ENCODE measurements at places on chromosomes 7 and 10.

DNA sequence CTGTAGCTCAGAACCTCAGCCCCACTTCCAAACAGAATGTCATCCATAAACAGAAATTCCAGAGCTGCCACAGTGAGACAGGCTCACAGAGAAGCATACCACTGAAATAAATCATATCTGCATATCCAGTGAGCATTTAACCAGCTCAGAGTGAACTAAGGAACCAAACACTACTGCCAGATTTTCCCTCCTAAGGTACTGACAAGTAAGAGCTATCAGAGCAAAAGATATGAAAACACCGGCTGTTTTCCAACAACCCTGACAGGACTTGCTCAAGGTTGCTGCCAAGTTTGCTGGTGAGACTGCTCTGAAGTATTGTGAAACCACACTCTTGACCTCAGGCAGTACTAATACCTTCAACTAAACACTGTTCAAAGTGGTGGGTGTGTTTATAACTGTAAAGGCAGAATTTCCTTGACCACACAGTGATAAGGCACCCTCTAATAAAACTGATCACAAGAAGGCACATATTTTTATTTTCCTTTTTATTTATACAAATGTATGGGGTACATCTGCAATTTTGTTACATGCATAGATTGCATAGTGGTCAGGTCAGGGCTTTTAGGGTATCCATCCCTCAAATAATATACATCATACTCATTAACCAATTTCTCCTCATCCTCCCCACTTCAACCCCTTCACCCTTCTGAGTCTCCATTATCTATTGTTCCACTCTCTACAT lies 18.3 kb downstream of the SGMS1 start:
- H3K27me3 ChIP-seq, result no peaks in the 10 kb centered on the region
- H3K27ac ChIP-seq, result peak overlapping the region; percentile 64
- H3K36me3 ChIP-seq, result no peaks in the 10 kb centered on the region
- peaks cover 59% of the 10 kb centered on the region for H3K4me1 ChIP-seq
- no peak for DNase-seq

- no peak overlapping the region for H3K4me3 ChIP-seq
- H3K4me1 ChIP-seq, result no peaks in the 10 kb centered on the region
- H3K27ac ChIP-seq, result no peak overlapping the region
- no peaks in the 10 kb centered on the region for H3K36me3 ChIP-seq
- DNase-seq, result no peak
- no peaks in the 10 kb centered on the region for H3K27me3 ChIP-seq
Measured at GRCh38 chr7:106844279-106844997, 20.6 kb upstream of the PIK3CG start.

GRCh38 chr7:64905547-64905946 lies 2.5 kb downstream of the ZNF273 start:
- no peak for DNase-seq
- no peak overlapping the region for H3K4me3 ChIP-seq
- H3K4me1 ChIP-seq, result peaks cover 6% of the 10 kb centered on the region
- no peak overlapping the region for H3K27ac ChIP-seq
- H3K27me3 ChIP-seq, result no peaks in the 10 kb centered on the region

DNA sequence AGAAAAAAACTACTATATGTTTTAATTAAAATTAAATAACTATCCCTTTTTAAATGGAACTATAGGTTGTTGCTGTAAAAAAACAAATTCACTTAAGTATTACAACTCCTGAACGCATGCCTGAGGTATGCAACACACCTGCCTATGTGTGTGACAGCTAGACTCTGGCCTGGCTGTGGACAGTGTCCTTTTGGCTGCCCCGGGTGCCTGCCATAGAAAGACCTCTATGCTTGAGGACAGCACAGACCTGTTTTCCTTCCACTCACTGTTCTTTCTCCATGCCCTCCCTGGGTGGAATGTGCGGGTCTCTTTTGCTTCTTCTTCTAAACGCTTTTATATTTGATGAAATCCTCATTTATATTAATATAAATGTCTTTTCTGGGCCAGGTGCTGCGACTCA lies 6.5 kb upstream of the PPIA start:
- no peaks in the 10 kb centered on the region for H3K36me3 ChIP-seq
- no peak overlapping the region for H3K27ac ChIP-seq
- H3K4me3 ChIP-seq, result no peak overlapping the region

GRCh38 chr7:112143582-112143981 lies 62.6 kb downstream of the DOCK4 start:
- H3K4me1 ChIP-seq, result peaks cover 3% of the 10 kb centered on the region
- H3K27me3 ChIP-seq, result no peaks in the 10 kb centered on the region
- H3K36me3 ChIP-seq, result no peaks in the 10 kb centered on the region
- no peak for DNase-seq
- no peak overlapping the region for H3K4me3 ChIP-seq
